Brain pericyte (primary cell): ENCODE measurements at places on chromosomes 5 and 9.
A peak's percentile ranks its signal among the peaks of the same experiment; 100 is the strongest.

- no peak for DNase-seq
These were observed 17.0 kb upstream of the TNC start for GRCh38 chr9:115134941-115135340.

DNA sequence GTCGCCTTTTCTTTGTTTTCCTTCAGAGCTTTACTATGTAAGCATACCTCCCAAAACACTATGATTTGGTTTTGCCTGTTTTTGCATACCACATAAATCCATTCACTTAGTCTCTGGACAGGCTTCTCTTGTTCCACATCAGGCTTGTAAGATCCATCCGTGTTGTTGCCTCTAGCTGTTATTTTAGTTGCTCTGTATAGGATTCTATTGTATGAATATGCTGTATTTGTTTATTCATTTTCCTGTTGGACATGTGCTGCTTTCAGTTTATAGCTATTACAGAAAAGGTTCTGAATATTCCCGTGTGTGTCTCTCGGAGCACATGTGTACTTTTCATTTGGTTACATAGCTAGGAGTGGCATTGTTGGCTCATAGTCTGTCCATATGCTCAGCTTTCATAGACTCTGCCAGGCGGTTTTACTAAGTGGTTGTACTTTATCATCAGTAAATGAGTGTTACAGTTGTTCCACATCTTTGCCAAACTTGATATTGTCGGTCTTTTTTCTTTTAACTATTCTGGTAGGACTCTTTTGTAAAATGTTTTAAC is 41.8 kb downstream of the NUP214 start:
- no peak for DNase-seq

- no peak for DNase-seq
These were observed 2.1 kb downstream of the ZNF608 start for GRCh38 chr5:124744170-124744971.

- no peak for DNase-seq
These were observed 414.7 kb downstream of the KDM4C start for GRCh38 chr9:7172154-7173115.

- no peak for DNase-seq
These were observed 47.6 kb downstream of the ZDHHC21 start for GRCh38 chr9:14645648-14646047.

GRCh38 chr5:146137967-146138403 is 32.6 kb upstream of the PLAC8L1 start:
- DNase-seq = peak; percentile 10

- no peak for DNase-seq
These were observed 45.4 kb downstream of the PCSK1 start for GRCh38 chr5:96387616-96388015.
